NCI-H524 treated with DMSO at 0.1 percent for 48 hours (cell line): ENCODE measurements at places on chromosomes 5 and 9.

GRCh38 chr9:86924206-86924605 is 23.1 kb downstream of the GAS1 start:
- DNase-seq = no peak

GRCh38 chr9:136618580-136619547 is 43.9 kb upstream of the EGFL7 start:
- DNase-seq = no peak

DNA sequence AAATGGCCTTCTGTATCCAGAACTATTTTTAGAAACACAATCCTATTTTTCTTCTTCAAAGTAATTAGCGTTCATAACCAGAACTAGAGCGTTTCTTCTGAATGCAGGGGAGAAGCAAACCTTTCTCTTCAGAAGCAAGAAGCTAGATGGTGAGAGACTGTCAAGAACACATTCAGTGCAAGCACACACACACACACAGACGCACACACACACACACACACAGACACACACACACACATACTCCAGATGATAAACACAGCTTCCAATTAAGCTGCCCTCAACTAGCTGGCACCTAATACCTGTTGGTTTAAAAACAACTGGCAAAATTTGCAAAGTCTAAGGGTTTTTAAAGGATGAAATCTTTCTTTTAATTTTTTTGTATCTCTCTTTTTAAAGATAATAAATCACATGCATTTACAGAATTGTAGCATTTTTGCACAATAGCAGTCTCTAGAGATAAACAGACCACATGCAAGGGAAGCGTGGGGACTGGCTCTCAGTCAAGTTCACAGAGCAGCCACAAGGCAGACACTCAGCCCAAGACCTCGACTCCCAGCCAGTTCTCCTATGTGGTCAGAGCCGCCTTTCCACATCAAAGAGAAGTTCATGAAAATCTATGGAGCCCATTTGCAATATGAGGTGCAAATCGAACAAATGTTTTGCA is 138.5 kb downstream of the TTLL11 start:
- no peak for DNase-seq

DNA sequence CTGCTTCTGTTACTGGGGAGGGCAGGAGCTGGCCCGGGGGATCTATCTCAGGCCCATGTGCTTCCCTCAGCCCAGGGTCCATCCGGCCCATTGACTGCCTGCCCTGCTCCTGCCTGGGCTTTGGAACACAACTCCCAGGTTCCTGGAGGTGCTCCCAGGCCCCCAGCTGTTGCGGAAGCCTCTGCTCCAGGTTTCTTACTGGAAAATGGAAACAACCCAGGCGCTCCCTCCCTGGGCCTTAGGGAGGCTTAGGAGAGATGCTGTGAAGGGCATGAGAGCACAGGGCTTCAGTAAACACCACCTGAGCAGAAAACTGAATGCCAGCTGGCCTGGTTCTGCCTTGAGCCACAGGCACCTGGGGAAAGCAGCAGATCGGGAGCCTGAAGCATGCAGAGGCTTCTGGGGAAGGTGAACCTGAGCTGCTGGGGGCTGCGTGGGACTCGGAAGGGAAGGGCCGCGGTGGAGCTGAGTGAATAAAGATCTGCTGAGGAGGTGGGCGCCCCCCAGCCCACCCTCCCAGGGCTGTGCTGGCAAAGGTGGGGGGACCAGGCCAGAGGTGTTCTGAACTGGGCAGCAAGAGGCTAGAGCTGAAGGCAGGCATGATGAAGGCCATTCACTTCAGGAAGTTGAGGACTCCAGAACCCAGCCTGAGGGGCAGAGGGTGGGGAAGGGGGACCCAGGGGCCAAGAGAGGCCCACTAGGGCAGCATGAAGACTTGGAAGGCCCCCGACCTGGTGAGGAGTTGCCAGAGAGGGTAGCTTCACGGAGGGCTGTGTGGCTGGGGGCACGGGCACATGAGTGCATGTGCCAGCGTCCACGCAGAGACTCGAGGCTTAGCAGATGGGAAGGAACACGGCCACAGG is 64.8 kb downstream of the SHB start:
- no peak for DNase-seq

DNA sequence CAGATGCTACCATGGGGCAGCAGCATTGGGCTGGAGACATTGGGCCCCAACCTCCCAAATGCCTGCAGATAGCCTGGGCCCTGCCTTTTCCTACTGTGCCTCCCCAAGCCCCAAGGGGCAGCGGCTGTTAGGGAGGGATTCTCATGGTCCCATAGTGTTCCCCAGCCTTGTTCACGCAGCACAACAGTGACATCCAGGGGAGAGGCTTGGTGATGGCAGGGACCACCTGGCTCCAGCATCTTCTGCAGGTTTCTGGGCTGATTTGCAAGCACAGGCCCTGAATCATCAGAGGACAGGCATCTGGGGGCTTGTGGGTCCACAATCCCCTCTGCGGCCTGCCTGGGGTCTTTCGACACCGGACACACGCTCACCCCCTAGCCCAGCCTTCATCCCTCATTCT is 354.6 kb downstream of the SLIT3 start:
- DNase-seq = no peak

GRCh38 chr9:13487936-13488335 is 208.4 kb upstream of the MPDZ start:
- DNase-seq = no peak

DNA sequence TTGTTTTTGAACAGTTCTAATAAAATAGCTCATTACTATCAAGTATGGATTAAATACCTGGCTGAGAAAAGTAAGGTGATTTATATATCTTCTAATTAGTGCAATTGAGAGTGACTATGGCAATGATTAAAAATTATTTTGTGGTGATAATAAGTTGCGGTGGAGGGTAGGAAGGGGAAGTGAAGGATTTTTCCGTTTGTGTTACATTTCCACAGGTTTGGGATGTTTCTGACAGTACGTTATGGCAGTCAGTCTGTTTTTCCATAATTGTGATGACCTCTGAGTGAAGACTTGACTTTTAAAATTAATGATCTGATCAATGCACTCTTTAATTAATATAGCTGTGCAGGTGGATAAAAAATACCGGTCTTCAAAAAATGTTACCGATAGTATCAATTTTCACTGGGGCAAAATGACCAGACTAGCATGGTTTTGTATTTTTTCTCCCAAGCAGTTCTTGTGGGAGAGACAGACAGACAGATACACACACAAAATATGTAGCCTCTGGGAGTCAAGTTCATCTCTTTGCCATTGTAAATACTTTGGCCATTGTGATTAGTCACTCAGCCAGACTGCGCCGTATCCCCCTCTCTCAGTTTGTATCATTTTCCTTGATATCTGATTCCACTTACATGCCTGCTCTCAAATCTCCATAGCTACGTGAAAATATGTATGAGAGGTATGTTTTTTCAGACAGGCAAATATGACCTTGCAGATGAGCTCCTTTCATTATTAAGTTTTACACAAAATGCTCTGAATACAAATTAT is 60.2 kb downstream of the ARHGAP26 start:
- no peak for DNase-seq

DNA sequence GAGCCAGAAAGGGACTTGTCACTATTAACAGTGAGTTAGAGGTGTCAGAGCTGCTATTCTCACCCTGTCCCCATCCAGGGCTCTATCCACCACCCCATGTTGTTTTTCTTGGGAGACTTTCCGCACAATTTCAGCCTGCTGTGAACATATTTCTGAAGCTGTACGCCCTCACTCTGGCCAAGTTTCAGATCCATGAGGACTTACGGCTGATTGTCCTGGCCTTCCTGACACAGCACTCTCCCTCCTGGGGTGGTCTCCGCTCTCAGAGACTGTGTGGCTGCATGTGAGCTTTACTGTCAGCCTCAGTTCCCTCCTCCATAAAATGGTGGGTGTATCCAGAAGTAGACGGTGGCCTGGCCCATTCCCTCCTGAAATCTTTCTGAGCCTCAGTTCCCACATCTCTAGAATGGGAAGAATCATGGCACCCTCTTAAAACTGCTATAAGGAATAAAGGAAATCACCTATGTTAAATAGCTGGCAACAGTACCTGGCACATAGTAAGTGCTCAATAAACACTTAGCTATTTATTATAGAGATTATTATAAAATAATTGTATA is 804 bp upstream of the IL17B start:
- DNase-seq = no peak

DNA sequence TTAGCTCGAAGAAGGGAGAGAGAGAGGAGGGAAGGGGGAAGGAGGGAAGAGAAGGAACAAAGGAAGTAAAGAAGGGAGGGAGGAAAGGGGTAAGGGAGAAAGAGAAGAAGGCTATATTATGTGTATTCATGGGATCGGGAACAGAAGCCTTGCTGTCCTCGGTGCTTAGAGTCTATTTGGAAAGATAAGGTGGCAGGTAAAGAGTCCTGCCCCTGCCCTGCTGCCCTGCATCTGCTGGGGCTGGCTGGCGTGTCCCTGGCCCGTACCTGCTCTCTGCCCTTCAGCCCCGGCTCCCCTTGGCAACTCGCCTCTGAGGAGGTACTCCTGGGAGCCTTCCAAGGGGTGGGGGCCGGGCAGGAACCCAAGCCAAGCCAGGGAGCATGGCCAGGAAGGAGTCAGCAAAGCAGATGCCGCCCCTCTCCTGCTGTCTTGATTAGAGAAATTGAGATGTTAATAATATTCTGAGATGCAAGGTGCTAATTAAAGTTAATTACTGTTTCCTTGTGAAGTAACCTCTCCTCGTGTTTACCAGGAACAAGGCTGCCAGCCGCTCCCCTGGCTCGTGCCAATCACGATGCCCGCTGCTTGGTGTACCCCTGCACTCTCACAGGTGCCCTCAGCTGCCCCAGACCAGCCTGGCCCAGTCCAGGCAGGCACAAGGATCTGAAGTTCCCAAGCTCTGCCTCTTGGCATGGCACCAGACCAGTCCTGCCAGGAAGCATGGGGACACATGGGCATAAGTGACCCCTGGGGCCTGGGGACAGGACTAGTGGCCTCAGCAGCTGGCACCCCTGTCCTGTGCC is 36.6 kb downstream of the PCDH1 start:
- DNase-seq = no peak

DNA sequence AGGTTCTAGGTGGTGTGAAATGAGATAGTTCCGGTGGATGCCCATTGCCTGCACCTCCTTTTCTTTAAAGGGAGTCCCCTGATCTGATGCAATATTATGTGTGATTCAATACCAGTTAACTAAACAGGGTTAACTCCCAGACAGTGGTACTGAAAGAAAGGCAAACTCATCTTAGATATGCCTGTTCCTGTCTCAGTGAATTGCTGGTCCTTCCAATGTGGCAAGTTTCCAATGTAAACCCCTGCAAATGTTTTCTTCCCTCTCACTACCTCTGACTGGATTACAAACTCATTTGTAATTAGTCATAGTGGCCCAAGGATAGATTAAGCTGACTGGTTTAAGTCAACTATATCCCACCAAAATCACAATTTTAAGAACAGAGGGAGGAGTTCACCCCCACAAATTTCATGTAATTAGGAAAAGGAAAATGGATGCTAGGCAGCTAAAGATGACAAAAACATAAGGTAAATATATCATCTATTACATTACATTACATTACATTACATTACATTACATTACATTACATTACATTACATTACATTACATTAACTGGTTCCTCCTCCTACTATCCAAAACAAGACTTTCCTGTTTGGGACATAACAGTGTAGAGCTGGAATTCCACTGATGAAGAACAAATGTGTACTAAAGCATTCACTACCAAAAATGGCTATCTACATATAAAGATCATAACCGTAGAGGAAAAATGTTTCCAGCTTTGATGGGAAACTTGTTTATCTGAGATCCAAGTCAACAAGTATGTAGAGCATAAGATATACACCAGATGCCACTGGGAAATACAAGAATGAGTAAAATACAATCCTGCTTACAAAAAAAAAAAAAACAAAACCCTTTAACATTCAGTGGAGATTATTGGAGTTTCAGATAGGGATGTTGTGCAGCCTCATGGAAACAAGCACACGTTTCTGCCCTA is 121.5 kb upstream of the SNX2 start:
- no peak for DNase-seq

DNA sequence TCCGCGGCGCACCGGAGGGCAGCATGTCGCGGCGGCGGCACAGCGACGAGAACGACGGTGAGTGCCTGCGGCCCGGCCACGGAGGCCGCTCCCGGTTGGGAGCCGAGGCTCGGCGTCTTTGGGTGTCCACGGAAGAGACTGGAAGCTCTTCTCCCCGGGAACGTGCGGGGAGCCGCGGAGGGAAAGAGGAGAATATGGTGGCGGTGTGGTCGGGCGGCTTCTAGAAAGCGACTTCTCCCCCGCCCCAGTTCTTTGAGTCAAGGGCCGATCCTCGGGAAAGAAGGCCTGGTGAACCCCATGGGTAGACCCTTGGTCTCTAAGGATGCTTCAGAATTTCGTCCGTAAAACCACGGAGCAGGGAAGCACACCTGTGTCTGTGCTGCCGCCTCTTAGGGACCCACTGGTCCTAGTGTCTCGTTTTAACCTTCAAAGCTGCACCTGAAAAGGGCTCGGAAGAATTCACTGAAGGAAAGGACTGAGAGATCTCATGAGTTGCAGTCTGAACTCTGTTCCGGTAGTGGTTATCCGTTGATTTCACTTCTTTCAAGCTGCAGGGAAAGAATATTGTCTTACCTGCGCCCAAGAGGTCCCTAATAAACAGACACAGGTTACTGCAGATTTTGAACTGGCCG is 354 bp downstream of the NCBP1 start:
- no peak for DNase-seq

DNA sequence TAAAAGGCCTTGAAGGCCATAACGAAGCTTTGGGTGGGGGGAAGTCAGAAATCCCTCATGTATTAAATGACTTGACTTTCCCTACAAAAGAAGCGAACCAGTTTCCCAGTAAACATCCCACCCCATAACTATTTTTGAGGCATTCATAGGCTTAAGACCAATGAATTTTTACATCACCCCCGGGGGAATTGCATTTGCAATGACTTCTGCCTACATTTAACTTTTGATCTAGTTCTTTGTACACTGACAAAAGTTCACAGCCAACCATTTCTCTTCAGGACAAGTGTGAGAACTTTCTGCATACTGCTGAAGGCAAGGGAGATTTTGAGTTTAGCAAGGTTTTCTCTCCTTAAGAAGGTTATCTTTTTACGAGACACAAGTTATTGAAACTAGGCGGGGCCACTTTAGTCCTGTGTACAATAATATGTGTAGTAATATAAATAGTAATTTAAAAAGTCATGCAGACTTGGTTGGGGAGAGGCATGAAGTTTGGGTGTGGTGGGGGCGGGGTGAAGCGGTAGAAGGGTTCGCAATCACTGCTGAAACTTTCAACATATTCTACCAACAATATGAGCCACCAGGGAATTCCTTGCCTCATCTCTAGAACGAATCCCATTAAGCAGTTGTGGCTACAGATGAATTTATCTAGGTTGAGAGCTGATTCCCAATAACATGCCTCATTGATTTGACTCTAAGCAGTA is 2.5 kb downstream of the TJP2 start:
- DNase-seq = no peak

DNA sequence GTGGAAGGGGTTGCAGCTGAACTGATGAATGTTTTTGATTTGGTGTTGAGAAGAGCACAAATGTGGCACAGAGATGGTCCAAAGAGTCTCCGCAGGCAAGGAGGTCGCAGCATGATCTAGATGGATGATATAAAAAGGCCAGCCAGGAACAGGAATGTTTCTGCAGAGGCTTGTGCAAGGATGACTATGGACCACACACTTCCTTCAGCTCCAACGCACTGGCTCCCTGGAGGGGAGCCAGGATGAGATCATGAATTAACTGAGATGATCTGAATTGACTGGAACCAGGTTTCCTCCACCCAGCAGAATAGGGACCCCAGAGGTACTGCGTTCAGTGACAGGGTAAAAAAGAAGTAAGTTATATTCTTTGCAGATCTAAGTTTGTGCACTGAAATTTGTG is 89.0 kb downstream of the ARSB start:
- no peak for DNase-seq

- DNase-seq = no peak
These were observed 22.3 kb downstream of the PJA2 start for GRCh38 chr5:109387408-109387974.
